D721Med (cell line): ENCODE measurements at places on chromosomes 3 and 15.

- no peak for DNase-seq
Observed at GRCh38 chr3:5301651-5302297, 114.3 kb downstream of the EDEM1 start.

DNA sequence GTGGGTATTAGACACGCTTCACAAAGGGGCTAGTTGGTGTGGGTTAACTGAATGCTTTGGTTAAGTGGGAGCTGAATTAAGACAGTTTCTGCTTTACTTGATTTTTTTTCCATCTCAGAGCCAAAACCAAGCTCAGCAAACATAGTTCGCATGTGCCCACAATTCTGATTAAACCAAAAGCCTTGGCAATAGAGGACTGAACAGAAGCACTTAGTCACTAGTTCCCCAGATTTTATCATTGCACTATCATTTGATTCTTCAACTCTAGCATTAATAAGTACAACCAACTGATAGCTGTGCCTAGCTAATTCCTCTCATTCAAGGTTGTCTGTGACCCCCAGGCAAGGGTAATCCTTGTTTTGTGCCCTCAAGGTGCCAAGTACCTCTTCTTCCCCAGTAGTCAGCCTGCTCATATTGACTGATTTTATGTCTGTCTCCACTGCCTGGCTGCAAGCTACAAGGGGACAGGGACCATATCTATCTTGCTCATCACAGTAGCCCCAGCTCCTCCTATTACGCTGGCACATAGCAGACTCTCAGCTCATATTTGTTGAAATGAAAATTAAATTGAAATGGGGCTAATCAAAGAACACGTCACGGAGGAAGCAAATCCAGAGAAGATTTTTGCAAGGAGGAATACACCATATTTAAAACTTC is 9.9 kb upstream of the ARHGEF3 start:
- DNase-seq = no peak

DNA sequence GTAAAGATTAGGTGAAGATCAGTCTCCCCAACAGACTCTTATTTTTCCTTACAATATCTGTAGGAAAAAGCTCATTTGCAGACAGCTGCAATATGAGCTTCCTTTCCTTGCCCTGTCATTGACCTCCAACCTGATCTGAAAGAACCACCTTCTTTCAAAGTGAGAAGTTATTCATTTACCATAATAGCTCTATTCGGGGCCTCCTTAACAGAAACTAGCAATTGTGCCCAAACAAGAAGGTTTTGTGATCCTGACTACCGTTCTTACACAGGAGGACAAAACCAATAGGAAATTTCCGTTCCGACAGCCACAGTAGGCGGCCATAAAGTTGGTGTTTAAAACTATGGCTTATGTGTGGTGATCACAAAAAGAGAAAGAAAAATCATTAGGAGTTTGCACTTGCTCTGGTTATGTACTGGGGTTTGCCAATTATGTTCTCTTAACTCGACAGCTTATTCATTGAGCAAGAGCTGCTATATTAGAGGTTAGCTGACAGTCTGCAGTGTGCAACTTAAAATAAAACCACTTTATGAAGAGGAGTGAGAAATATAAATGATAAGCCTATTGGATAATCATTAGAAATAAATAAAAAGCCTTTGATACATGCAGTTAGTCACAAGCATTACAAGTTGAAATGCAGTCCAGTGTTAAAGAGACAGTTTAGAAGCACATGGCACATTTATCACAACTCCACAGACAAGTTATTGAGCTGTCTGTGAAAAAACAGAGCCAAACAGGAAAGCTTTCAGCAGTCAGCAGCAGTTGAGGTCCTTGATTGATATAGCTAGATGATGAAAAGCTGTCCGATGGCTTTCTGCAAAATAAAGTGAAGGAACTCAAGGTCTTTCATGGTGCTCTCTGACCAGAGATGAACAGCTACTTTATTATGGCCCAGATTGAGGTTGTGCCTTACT is 199.8 kb downstream of the WDR72 start:
- DNase-seq = no peak

GRCh38 chr3:147619921-147620560 is 210.9 kb downstream of the ZIC1 start:
- no peak for DNase-seq

DNA sequence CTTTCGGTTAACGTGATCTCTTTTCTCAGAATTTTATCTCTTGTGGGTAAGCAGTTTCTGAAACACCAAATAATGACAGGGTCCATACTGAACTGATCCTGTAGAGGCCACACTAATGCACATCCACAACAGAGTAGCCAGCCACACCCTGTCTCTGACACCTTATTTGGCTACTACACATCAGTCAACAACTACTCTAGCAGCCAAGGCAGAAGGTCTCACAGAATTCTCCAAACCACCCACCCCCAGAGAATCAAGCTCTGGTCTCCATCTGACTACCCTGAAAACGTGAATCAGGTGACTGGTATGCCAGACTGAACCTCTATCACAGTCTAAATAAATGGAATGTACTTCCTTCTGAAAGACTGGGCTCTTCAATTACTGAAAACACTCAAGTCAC is 38.0 kb downstream of the EDC3 start:
- DNase-seq = no peak

DNA sequence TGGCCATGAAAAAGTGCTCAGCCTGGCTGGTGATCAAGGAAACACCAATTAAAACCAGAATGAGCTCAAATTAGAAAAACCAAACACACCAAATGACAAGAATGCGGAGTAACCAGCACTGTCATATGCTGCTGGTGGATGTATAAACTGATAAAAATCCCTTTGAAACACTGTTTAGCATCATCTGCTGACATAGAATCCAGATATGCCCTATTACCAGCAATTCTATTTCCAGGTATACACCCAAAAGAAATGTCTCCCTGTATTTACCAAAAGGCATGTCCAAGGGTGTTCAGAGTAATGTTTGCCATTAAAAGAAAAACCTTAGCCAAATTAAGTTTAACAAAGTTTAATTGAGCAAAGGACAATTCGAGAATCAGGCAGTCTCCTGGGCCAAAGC is 138.6 kb downstream of the FMN1 start:
- DNase-seq = no peak

GRCh38 chr3:100634493-100635272 is 25.3 kb downstream of the ADGRG7 start:
- no peak for DNase-seq

GRCh38 chr15:98651581-98652220 is 3.4 kb downstream of the IGF1R start:
- DNase-seq = no peak

DNA sequence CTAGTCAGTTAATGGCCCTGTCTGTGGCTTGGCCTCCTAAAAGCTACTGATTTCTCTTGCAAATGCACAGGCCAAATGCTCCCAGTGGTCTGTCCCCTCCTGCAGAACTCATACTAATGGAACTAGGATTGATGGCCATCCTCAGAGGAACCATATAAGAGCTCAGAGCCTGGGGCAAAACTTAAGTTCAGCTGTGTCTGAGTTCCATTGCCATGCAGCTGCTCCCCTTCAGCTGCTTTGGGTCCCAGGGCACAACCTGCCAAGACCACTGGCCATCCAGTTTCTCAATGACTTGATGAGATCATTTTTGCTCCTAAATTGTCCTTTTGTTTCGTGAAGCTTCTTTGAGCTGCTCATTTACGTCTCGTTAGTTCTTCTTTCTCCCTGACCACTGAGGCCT is 529.5 kb upstream of the TBL1XR1 start:
- no peak for DNase-seq

GRCh38 chr3:111717601-111718000 is 122.5 kb upstream of the ZBED2 start:
- DNase-seq = peak; percentile 66

DNA sequence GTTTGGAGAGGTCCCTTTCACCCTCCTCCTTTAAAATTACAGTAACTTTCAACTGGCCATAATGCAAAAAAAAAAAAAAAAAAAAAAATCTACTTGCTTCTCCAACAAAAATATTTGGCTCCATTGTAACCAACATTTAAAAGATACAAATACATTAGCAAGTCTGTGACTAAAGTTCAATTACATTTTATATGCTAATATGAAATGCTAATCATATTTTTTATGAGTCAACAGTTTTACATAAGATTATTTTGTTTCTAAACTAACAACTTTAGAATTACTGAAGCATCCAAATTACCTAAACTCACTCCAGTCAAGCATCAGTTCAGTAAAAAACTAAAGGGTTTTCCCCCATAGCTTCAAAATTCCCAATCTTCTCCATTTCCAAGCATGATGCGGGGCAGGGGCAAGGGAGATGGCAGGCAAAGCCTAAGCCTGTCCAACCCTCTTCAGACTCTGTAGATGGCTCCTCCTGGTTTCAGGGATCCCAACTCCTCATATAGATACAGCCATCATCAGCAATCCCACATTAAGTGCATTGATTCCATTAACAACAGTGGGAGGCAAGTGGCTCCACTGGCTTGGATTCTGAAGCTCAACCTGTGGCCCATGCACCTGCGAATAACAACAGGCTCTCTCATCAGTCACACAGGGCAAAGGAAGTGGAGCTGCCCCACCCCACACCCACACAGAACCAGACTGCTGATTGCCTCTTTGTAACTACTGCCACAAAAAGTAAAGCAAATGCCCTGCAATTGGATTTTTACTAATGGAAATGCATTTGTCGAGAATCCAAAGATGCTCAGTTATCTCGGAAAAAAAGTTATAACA is 15.0 kb downstream of the SFMBT1 start:
- DNase-seq = no peak

- no peak for DNase-seq
Observed at GRCh38 chr15:74889390-74889882, 406 bp upstream of the MPI start.

- DNase-seq = no peak
Observed at GRCh38 chr3:38507120-38507519, 11.0 kb downstream of the EXOG start.

- no peak for DNase-seq
Observed at GRCh38 chr15:27454281-27455075, 483.5 kb downstream of the GABRG3 start.

DNA sequence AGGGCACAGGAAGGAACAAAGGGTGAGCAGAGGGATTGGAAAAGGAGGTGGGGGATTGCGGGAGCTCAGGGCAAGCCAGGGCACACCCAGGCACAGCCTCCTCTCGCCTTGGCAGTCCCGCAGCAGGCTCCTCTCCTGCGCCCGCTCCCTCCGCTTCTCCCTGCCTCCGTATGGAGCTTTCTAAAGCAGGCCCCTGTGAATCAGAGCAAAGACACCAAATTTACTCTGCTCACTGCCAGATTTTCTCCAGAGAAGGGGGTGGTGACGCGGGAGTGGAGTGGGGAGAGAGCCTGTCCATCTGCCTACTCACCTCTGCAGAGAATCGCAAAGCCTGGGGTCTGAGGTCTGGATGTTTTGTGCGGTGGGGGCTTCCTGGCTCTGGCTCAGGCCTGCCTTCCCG is 20.0 kb downstream of the ATP2B2 start:
- DNase-seq = no peak

- DNase-seq = no peak
Observed at GRCh38 chr3:110311541-110311940, 760.1 kb upstream of the NECTIN3 start.

- DNase-seq = no peak
Observed at GRCh38 chr3:187112934-187113793, 26.1 kb downstream of the RPL39L start.

- no peak for DNase-seq
Observed at GRCh38 chr3:143567823-143568222, 280.4 kb downstream of the SLC9A9 start.

- no peak for DNase-seq
Observed at GRCh38 chr15:79009379-79009778, 64.5 kb upstream of the CTSH start.

- DNase-seq = no peak
Observed at GRCh38 chr15:57872281-57873030, 165.9 kb downstream of the POLR2M start.

DNA sequence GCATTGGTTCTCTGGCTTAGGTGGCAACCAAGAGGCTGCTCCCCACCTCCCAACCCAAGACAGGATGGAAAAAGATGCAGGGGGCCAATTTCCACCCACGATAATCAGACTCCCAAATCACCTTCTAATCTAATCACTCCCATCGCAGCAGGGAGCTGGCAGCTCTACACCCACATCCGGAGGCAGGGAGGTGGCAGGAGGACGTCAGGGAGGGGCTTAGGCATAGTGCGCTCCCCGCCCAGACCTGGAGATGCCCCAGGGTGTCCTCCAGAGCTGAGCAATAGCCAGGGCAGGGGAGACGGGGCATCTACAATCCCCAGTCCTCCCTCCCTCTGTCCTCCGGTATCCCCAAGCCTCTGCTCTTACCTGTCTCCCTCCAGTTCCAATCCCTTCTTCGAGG is 70.5 kb upstream of the SEC13 start:
- no peak for DNase-seq

DNA sequence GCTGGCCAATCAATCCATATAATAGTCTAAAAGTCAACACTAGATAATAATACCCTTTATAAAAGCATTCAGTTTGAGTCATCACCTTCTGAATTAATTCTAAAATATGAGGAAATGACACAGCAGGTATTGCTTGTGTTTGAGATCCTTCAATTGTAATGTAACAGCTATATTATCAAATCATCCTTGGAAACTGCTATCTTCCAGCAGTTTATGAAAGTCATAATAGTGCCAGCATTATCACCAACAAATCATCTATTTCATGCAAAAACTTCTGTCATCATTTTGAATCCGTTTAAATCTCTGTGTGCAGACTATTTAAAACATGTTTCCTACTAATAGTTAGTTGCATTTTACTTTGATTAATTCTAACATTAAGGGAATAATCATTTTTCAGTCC is 468.7 kb downstream of the CADM2 start:
- DNase-seq = no peak

DNA sequence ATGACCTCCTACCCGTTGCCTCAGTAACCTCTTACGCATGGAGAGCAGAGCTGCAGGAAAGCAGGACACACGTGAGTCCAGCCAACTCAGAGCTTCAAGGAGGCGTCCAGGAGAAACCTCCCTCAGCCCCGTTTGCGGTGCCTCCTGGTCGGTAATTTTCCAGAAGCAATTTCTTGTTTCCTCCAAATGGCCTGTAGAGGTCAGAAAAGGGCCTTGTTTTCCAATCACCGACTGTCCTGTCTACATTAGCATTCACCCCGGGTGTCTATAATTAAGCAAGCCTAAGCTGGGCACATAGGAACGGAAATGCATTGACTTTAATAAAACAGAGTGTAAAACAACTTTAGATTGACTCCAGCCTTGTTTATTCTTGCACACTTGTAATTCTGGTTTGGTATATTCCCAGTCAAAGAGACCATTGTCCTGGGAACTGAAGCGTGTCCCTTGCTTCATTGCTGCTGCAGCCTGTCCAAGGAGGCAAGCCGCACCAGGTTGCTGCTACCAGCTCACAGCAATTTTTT is 836.2 kb downstream of the AGBL1 start:
- DNase-seq = peak; percentile 32

- peak; percentile 42 for DNase-seq
Observed at GRCh38 chr15:83653639-83654378, at the start of gene ADAMTSL3. ADAMTSL3 (plus strand) TSS chr15:83654123; CDS start chr15:83655762, 1,639 bp downstream.

GRCh38 chr15:40081691-40082194 is 26.9 kb downstream of the BMF start:
- DNase-seq = no peak

- DNase-seq = no peak
Observed at GRCh38 chr15:64344651-64345294, 11.2 kb downstream of the CSNK1G1 start.

GRCh38 chr3:134374791-134375581 is 739 bp upstream of the AMOTL2 start:
- DNase-seq = no peak

GRCh38 chr15:29127506-29128430 is 141.9 kb downstream of the NSMCE3 start:
- DNase-seq = no peak
